Activated T-cell treated with anti-CD3 and anti-CD28 coated beads for 48 hours (primary cell): ENCODE measurements at places on chromosomes 12 and 14.

DNA sequence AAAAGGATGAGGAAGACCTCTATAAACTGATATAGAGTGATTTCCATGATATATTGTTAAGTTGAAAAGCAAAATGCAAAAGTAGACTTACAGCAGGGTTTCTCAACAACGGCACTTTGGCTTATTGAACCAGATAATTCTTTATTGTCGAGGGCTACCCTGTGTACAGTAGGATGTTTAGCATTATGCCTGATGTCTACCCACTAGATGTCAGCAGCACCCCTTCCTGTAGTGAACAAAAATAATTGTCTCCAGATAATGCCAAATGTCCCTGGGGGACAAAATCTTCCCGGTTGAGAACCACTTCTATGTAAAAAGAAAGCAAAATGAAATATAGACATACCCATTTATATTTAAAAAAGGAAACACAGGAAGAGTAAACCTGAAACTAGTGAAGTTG, 32.4 kb downstream of the ABCD2 start:
- DNase-seq: no peak

DNA sequence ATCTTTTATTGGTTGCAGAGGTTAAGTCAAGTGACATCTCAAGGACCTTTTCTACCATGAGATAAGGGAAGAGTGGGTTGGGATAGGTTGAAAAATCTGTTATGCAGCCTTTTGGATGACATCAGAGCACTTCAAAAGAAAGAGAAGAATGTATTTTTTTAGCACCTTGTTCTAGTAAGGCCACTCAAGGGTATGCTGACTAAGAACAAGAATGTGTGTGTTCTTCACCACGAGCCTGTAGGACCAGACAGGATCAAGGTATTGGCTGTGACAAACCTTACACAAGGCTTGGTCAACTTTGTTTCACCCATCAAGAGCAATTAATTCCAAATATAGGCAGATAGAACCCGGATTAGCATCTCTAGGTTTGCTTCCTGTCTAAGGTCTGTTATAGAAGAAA, 142.5 kb downstream of the SAMD4A start:
- no peak for DNase-seq

DNA sequence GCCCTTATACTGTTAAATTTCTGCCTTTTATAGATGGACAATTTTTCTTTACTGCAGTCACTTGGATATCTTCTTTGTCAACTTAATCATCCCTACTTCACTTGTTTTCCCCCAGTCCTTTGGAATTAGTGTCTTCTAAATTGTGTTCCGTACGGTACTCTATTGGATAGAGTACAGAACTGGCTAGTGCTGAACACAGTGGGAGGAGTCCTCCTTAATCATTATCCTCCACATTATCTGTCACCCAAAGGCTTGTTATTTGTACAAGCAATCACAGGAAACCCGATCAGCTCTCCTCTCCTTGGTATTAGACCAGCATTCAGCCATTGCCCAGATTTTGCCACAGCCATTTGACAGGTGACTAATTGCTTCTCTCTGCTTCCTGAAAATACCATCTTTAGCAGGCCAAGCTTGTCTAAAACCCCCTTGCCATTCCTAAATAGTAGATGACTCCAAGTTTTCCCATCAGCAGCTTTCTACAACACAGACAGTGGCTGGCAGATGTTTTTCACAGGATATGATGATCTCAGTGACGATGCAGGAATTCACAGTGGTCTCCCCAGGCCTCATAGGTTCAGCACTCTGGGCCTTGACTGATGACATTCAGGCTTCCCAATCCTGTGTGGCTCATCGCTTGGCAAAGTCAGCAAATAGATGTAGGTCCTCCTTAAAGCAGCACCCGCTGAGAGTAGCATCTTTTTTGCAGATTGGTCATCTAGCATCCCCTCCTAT, 216.0 kb upstream of the RGS6 start:
- DNase-seq: no peak

DNA sequence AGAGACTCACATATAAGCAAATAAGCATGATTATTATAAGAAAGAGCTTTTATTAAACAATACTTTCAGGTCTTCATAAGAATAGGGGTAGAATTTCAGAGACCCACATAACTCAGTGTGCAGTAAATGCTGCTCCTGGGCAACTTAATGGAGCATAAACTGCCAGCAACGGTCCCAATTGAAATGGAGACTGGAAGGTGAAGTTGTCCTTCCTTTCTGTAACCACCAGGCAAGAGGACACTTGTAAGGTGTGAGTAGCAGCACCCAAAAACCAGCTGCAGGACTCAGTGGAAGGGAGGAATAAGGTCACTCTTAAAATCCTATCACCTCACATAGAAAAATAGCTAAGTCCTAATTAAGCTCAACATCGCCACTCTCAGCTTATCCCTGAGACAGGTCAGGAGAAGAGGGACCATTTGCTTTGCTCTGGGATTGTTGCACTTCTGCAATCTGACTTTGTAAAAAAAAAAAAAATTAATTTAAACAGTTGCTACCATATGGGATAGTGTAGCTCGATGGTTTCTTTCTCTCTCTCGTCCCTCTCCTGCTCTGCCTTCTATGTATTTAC, 22.7 kb upstream of the LTA4H start:
- no peak for DNase-seq

DNA sequence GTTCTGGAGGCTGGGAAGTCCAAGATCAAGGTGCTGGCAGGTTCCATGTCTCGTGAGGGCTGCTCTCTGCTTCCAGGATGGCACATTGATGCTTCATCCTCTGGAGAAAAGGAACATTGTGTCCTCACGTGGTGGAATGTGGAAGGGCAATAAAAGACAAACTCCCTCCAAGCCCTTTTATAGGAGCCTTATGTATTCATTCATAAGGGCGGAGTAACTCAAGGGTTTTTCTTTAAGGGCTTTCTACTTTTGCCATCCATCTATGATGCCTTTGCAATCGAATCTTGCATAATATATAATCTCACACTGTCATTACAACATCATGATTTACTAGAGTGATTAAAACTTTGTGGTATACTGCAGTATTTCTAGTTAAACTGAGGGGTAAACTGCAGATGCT, 132.7 kb upstream of the DDHD1 start:
- DNase-seq: no peak

GRCh38 chr12:9104767-9105423, 10.8 kb downstream of the A2M start:
- DNase-seq: no peak

DNA sequence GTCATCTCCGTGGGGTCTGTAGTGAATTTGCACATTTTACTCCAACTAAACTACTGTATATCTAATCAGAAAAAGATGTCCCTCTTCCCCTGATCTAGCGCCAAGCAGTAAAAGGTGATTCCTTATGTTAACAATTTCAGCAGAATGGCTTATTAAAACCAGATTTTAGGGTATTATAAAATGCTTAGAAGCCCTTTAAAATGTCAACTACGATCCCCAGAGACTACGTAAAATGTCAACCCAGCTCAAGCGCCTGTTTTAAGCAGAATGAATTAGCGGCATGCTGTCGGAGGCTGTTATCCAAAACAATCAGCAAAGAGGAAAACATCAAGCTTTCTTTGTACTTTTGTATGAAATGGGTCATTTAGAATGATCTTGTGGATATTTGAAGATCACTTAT, 408.9 kb downstream of the SOX5 start:
- DNase-seq: no peak

DNA sequence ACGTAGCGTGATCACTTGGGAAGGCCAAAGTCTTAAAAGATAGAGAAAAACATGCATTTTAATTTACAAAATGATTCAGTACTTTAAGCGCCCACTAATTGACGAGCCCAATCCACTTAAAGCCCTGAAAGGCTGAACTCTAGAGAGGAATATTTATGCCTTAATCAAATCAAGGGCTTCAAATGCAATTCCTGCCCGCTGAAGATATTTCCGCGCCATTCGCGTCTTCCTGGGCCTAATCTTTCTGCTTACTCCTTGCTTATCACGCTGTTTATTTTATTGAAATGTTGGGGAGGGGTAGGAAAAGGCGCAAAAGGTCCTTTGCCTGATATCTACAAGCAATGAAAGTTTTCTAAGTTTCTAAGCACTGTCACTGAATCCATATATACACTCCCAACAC, 4.0 kb downstream of the TBX3 start:
- DNase-seq: no peak

- DNase-seq: peak; percentile 54
Measured at GRCh38 chr14:35287431-35288013, 4.7 kb upstream of the PSMA6 start.

DNA sequence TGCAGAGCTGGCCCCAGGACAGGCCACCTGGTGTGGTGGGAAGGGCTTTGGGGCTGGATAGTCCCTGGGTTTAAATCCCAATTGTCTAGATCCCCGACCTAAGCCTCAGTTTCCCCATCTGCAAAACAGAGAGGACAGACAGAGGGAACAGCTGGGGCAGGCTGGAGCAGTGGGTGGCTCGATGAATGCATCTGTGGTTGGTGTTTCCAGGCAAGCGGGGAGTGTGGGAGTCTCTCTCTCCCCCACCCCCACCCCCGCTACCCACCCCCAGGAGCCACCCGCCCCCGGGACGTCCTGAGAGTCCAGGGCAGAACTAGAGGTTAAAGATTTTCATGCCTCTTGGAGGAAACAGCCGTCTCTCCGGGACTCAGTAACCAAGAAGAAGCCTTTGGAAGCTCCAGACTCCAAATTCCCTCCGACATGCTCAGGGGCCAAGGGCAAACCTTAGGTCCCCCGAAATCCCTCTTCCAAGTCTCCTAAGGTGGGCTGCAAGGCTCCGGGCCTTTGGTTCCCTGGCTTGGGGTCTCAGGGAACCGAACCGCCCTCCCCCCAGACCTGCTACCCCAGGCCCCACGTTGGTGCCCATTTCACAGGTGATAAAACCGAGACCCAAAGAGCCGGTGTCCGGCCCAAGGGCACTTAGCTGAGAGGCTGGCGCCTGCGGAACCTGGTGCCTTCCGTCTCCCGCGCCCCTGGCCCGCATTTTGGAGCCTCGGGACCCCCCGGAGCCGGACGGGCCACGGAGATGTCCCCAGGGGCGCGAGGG, 474 bp downstream of the TRPV4 start:
- DNase-seq: no peak

DNA sequence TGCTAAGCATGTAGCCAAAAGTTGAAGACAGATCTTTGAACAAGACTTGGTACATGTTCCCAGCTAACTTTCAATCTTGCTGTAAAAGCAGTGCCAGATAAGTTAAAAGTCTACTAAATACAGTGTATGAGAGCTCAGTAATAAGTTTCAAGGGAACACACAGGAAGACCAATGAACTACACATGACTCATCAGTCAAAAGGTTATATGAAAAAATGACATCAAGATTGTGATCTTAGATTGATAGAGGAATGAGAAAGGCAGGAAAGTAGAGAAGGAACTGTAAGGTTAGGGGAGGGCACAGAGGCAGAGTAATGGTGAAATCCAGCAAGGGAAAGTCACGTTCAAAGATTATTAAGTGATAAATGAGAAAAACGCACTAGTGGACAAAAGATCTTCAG, 249.9 kb upstream of the FLRT2 start:
- DNase-seq: no peak

GRCh38 chr12:29726741-29727348, 56.9 kb downstream of the TMTC1 start:
- DNase-seq: no peak

GRCh38 chr14:101780390-101780789, 18.9 kb downstream of the PPP2R5C start:
- DNase-seq: no peak

- no peak for DNase-seq
Measured at GRCh38 chr12:67937822-67938221, 51.4 kb upstream of the IFNG-AS1 start.

- DNase-seq: no peak
Measured at GRCh38 chr14:37429618-37430017, 165.4 kb downstream of the FOXA1 start.

DNA sequence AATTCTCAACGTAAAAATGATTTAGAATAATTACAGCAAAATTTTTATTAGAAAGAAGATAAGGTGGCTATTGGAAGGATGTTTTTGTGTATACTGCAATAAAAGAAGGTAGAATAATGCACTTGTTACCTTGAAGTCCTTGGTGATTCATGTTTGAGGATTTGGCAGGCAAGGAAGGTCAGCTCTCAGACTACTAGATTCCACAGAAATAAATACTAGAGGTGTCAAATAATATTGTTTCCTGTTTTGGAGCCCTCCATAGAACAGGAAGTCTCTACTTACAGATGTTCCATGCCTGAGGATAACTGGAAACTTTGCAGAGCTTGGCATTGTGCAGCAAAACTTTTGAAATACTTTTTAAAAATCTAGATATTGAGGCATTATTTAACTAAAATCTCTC, 284.3 kb upstream of the SYT1 start:
- no peak for DNase-seq

GRCh38 chr12:2215709-2216560, 163.1 kb downstream of the CACNA1C start:
- DNase-seq: no peak

DNA sequence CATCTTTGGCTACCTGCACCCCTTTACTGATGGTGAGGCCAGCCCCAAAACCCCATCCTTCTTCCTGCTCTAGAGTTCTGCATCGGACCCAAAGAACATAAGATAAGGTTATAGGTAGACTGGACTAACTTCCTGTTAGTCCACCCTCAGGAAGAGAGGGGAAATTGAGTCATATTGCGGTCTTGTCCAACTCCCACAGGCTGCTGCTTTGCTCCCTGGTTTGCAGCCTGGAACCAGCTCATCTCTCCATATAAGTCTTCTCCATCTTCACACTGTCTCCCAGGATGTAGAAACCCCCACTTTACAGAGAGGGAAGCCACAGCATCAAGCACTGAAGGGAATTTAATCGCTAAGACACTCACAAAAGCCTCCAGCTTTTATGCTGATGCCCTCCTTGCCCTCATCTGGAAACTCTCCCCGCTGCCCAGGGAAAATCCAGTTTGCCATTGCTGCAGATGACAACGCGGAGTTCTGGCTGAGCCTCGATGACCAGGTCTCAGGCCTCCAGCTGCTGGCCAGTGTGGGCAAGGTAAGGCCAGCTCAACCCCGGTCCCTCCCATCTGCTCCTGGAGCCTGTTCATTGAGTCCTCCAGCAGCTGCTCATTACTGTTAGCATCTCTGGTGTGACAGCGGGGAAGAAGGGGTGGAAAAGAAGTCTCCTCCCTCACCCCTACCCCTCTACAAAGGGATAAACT, 85.3 kb downstream of the B4GALNT3 start:
- DNase-seq: no peak

- DNase-seq: no peak
Measured at GRCh38 chr14:73663548-73664212, 18.9 kb downstream of the DNAL1 start.
